Thymus (tissue), 14 donors: ENCODE measurements at places on chromosomes 11 and 22.

- DNase-seq, result no peak
These were observed at the start of gene OR5A2 for GRCh38 chr11:59426361-59427067. Gene OR5A2 (minus strand): TSS chr11:59426413. CDS start chr11:59422953, 3,460 bp downstream.

- DNase-seq, result no peak
These were observed 491.8 kb downstream of the ETS1 start for GRCh38 chr11:128095466-128095981.

DNA sequence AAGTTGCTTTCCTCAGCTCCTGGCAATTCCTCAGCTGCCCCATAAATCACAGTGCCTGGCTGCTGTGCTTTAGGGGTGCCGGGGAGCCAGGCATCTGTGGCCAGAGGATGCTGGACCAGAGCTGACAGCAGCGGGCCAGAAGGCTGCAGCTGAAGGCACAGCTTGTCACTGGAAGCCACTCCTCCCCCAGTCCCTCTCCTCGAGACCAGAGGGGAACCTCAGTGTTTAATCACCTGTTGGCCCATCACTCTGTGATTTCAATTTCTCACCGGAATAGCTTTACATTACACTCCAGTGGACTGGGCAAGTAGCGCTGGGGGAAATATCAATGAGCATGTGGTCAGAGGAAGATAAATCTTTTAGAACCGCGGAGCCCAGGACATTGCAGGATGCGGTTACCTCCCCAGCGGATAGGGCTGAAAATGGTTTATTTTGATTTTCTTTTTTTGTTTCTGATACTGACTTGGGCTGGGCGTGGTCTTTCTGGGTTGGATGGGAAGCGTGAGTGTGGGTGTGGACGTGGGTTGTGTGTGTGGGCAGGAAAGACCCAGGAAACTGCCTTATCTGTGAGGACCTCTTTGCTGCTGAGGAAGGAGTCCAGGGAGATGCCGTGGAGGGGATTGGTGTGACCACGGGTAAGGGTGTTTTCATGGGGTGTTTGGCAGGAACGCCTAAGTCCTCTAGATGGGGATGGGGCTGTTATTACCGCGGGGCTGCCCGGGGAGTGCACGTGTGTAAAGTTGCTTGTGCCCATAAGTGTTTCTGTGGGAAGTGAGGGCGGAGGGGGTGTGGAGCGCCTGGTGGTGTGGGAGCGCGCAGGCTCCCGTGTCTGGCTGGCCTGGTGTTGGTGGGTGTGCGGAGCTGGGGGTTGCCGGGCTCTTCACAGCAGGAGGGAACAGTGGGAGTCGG lies 4.0 kb downstream of the DAGLA start:
- DNase-seq, result no peak

GRCh38 chr22:18148293-18148965 lies 1.5 kb upstream of the USP18 start:
- no peak for DNase-seq

DNA sequence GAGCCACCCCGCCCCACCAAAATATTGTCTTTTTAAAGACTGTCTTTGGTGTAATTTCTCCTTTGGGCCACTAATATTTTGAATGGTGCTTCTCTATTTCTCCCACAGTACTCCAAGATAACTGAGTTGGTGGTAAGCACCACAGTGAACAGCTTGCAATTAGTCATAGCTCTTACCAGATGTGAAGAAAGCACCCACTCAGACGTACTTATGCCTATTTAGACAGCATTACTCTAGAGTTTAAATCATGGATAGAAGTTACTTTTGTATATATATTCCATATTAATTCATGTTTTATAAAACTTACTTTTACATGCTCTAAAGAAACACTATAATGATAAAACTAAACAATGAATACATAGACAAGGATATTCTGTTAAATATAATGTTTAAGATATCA lies 12.7 kb downstream of the ANO3 start:
- DNase-seq, result no peak

GRCh38 chr11:77596626-77597025 lies 6.9 kb downstream of the AQP11 start:
- DNase-seq, result no peak

GRCh38 chr11:108302121-108302785 lies 79.4 kb downstream of the ATM start:
- no peak for DNase-seq

GRCh38 chr22:38935023-38935422 lies 22.4 kb upstream of the APOBEC3A start:
- DNase-seq, result no peak

DNA sequence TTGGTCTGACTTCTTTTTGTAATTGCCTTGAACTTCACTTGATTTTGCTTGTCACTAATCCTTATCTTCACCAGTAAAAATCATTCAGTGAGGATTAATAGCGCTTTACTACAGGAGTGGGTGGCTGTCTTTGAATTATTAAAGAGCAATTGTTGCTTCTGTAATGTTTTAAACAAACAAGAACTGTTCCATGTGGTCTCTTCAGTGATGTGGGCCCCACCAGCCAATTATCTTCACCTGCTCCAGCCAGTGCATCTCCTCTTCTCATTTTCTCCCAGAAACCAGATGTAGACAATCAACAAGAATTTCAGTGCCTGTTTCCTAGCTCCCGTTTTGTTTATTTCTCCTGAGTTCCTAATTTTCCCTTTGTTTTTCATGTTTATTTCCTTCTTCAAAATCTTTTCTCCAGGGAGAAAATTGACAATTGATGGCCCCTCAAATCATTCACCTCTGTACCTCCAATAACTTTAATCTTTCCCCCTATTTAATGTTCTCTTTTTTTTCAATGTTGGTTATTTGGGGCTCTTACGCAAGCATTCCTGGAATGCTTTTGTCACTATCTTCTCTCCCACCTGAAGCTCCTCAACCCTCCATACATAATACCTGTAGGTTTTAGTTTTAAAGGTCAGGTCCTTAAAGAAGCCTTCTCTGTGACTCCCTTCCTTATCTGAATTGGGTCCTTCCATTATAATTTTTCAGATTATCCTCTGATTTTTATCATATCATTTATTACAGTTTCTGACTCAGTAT lies 115.1 kb downstream of the ARFGAP2 start:
- no peak for DNase-seq

- DNase-seq, result no peak
These were observed 5.8 kb upstream of the BRD1 start for GRCh38 chr22:49833340-49834007.

DNA sequence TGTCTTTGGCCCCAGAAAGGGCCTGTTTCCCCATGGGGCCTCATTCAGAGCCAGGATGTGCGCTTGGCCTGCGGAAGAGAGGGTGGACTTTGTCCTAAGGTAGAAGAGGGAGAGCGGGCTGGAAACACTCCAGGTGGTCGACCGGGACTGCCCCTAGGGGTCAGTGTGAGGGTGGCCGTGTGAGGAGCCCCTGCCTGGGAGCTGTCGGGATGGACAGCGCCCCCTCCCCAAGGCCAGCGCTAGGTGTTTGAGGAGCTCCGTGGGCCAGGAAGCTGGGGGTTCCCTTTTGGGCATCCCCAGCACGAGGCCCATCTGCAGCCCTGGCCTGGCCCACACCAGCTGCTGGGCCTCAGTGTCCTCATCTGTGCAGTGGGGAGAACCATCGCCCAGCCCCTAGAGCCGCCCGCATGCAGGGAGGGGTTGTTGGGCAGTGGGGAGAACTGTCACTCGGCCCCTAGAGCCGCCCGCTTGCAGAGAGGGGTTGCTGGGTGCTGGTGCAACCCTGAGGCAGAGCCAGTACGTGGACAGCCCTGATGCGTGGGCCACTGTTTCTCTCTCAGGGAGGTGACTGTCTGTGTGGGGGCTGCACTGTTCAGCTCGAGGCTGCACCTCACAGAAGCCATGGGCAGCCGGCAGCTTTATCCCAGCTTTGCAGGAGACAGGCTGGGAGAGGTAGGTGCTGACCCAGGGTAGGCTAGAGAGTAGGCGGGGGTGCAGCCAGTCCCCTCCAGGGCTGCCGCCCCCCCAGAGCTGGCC lies 1319.9 kb downstream of the BRD1 start:
- DNase-seq, result no peak

DNA sequence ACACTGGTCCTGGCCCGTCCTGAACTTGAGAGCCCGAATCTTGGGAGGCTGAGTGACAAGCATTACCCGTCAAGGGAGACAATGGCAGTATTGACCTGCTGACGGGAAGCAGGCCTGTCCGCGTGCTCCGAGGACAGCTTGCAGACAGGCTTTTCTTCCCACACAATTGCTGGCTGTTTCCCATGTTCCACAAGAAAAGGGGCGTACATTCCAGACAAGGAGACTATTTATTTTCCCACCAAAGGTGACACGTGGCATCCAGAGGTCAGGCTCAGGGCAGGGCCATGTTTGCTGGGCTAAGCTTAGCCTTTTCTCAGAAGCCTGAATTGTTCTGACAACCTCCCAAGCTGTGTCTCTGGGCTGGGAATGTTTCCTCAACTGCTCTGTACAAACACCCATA lies 86.9 kb upstream of the SPON1 start:
- DNase-seq, result no peak

- DNase-seq, result no peak
These were observed 151.8 kb upstream of the TIMP3 start for GRCh38 chr22:32649515-32650200.

DNA sequence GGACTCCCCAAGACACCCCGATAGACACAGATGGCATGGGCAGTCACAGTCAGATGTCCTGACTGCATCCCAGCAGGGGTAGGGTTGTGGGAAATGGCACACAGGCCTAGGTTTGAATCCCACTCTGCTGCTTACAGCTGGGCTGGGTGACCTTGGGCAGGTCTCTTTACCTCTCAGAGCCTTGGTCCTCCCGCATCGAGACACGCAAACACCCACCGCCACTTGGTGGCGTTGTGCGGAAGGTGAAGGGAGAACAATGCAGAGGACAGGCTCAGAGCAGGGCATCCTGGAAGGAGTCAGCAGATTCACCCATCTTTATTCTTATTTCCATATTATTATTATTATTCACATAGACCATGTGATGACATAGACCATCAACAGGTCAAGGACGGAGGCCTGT lies 140.5 kb downstream of the MIAT start:
- no peak for DNase-seq

GRCh38 chr11:133797554-133797953 lies 47.8 kb downstream of the SPATA19 start:
- no peak for DNase-seq

GRCh38 chr11:86885311-86885710 lies 69.9 kb downstream of the FZD4 start:
- no peak for DNase-seq

- DNase-seq, result no peak
These were observed 6.3 kb downstream of the PC start for GRCh38 chr11:66951927-66952337.

DNA sequence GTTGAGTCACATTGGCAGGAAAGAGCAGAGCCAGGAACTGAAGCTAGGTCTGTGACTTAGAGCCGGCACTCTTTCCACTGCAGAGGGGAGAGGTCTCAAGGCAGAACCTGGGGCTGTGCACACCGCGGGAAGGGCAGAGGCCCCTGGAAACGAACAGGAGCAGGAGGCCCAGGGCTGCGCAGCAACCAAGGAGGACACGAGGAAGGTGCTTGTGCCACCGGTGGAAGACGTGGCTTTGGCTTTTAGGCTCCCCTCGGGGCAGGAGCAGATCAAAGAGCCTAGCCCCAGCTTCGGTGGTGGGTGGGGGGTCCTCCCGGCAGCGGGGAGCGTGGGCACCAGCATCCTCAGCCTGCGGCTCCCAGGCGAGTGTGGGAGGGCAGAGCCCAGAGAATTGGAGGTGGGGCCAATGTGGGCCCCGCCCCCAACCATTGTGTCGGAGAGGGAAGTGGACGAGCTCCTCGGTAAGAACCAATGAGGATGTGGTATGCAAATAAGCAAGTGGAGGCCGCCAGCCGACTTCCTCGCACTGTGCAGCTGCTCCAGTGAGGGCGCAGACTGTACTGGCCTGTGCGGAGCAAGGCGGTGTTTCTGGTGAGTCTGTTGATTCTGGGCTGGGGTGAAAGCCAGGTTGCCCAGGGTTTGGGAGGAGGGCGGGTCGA lies at the start of gene CCDC116:
TSS of gene CCDC116 (plus strand) at position 524 of the 659 bp plus-strand sequence. CDS start 422 bp downstream, outside the sequence.
- peak; percentile 73 for DNase-seq

DNA sequence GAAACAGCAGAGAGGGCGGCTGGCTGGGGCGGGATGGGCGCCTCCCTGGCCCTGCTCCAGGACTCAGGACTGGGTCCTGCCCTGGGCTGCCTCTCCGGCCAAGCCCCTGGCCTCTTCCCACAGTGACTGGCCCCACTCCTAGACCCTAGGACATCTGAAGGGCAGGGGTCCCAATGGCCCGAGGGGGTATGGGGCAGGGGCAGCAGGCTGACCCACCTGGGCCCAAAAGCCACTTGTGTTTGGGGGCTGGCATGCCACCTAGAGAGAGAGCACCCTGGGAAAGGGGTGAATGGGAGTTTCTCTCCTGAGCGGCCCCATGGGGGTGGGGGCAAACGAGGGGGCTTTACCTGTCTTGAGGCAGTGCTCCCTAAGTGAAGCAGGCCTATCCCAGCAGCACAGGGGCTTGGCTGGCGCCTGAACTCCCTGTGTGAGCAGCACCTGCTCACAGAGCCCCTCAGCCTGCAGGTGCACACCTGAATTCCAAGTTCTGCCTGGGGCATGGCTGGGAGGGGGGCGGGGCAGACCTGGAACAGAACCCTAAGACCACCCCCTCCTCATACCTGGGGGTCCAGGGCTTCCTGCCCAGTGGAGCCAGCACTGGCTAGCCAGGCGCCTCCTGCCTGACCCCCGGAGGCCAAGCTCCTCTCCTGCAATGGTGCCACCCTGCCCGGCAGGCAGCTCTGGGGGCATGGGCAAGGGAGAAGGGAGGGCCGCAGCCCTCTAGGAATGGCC lies 16.9 kb downstream of the DUSP8 start:
- DNase-seq, result no peak

DNA sequence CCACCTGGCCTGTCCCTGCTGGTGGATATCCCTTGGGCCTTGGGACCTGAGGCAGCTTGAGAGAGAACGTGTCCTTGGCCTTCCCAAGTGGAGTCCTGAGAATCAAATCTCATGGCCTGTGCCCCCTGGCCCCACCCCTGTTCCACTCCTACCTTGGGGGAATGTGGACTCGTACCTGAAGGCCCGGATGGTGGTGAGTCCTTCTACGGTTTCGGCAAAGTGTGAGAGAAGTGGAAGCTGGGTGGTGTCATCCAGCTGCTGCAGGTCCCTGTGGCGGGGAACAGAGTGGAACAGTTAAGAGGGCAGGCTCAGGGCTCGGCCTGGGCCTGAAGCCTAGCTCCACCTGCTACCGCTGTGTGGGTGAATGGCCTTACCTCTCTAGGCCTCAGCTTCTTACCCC lies 14.0 kb upstream of the KCNJ11 start:
- DNase-seq, result no peak

- no peak for DNase-seq
These were observed 53.7 kb downstream of the TECTA start for GRCh38 chr11:121154486-121155314.

DNA sequence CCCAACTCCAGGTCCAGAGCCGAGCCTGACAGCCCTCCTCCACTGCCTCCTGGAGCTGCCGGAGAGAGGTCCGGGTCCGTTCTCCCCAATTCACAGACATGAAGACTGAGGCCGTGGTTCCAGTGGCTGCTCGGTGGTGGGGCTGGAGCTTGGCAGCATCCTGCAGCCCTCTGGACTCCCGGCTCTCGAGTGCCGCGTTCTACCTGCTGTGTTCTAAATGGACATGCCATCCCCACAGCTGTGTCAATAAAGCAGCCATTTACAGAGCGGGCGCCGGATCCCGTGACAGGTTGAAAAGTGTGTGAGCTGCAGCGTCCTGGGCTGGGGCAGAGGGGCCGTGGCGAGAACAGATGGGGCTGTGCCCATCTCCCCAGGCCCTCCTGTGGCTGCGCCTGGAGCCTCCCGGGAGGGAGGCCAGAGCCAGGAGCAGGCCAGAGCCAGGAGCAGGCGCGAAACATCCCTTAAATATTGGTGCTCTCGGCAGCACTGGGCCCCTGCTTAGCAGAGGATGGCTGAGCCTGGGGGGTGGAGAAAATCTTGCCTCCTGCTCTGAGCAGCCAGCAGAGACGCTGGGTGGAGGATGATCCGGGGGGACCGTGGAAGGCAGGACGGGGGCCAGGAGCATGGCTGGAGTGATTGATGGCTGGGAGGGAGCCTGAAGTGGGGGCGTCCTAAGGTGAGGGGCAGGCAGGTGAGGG lies 46.2 kb downstream of the FLRT1 start:
- DNase-seq, result no peak
